ENCODE measurements at places on chromosomes 1 and 21.

DNA sequence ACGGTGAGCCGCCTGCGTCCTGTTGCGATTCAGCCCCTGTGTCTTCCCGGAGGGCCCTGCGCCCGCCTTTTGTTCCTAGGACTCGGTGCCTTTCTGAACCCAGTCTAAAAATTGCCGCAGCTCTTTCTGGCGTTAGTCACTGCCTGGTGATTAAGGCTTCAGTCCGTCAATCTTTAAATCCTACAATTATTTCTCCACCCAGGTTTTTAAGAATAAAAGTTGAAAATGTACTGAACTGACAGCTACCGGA, 16.2 kb upstream of the PDXK start:
- DNase-seq = no peak

DNA sequence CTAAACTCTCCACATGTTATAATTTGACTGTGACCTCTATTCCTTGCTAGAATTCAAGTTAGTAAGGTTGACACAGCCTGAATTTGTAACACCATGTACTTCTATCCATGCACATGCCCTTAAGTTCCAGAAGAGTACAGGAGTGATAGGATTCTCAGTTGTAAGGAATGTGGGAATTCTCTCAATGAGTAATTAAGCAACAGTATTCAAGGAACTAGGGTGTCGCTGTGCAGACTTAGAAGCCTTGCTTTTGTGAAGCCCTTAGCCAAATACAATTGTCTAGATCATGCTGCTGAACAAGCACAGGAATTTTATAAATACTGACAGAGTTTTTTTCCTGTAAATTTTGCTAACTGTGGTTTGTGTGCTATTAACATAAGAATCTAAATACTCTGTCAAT, 276.3 kb upstream of the PTBP2 start:
- no peak for DNase-seq

DNA sequence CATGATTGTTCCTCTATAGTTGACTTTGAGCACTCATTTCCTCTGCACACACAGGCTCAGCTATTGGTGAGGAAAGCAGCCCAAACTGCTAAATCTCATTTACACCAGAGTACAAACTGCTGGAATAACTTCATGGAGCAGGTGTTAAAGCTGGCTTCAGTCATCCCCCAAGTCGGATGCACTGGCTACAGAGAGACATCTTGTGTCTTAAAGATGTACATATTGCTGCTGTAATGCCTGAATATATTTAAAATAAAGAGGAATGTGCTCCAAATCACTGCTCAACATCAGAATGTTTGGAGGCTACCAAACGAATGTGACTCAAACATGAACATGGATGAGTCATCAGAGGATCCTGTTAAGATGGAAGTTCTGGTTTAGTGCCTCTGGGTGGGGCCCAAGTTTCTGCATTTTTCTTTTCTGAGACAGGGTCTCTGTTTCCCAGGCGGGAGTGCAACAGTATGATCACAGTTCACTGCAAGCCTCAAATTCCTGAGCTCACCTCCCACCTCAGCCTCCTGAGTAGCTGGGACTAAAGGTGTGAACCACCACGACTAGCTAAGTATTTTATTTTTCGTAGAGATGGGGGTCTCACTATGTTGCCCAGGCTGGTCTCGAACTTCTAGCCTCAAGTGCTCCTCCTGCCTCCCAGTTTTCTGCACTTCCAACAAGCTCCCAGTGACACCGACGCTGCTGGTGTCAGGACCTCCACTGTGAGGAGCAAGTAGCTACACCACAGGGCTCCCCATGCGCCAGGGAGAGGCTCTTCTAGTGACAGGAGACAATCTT, 79.0 kb upstream of the KRTAP19-8 start:
- DNase-seq = no peak

DNA sequence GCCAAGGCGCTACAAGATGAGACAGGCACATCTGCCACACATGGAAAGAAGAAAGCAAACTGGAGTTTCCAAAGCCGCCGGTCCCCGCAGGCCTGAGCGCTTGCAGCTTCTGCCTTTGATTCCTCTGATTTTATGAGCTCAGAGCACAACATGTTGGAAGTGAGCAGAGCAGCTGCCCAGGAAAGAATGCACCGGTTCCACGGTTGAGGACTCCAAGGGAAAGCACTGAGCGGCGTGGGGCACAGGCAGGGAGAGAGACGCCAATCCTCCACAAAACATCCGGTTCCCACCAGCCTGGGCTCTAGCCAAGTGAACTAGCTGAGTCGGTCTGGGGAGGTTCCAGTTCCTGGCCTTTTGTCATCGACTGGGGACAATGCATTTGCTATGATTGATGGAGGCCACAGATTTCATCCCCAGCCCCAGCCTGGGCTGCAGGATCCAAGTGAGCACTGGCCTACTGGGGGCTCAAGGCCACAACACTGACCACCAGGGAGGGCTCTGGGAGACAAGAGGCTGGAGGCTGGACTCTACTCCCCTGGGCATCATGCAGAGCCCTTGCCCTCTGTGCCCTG, 253.1 kb upstream of the IRF2BP2 start:
- DNase-seq = no peak

DNA sequence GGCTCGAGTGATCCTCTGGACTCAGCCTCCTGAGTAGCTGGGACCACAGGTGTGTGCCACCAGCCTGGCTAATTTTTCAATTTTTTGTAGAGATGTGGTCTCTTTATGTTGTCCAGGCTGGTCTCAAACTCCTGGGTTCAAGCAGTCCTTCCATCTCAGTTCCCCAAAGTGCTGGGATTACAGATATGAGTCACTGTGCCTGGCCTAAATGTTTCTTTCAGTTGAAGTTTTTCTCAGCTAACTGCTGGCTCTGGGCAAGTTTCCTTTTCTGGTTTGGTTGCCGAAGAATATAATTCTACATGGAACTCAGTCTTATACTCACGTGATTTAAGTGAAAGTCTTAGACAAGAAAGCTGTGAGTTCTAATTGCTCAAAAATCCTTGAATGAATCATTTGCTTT, 57.0 kb downstream of the SASS6 start:
- DNase-seq = no peak

- no peak for DNase-seq
Measured at GRCh38 chr1:21894034-21894881, 42.9 kb downstream of the HSPG2 start.

DNA sequence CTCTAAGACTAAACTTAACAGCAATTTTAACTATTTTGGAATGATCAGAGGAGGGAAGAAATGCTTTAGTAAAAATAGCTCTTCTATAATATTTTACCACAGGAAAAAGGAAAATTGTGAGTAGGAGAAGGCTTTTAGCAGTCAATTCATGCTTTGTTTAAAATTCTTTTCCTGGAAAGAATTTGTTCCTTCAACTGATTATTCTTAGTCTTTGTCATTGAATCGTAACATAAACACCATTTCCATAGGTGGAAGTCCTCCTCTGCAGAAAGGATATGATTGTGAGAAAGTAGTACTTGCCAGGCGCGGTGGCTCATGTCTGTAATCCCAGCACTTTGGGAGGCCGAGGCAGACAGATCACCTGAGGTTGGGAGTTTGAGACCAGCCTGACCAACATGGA, 11.9 kb upstream of the ACTA1 start:
- DNase-seq = no peak

DNA sequence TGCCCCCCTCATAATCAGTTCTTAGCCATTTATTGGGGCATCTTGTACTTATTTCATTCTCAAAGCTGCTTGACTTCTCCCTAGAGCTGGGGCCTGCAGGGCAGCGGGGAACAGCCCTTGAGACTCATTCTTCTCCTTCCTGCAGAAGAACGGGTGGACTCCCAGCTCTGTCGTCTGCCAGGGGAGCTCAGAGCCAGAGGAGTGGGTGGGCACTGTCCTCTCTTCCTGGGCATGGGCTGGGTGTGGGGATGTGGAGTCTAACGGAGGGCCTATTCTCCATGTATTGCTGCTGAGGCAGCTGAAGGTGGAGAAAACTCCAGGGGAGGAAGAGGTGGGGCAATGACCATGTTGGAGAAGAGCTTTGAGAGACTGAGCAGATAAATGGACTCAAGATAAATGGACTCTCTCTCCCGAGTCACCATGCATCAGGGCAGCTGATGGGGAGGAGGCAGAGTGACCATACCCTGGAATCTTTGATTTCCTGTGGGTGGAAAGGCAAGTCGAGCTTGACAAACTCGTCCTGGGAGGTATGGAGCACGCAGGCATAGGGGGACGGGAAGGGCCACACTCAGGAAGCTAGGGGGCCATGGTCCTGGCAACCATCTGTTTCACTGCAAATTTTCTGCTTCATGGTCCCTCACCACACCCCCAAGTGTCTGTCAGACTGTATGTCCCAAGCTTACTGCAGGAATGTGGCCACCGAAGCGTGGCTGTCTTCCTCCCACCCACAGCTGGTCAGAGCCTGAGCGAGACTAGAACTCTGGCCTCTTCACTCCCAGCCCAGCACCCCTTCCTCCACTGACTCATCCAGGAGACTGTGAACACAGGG, 56.9 kb upstream of the ATP2B4 start:
- no peak for DNase-seq

GRCh38 chr1:166302989-166303758, 136.4 kb upstream of the FAM78B start:
- no peak for DNase-seq

DNA sequence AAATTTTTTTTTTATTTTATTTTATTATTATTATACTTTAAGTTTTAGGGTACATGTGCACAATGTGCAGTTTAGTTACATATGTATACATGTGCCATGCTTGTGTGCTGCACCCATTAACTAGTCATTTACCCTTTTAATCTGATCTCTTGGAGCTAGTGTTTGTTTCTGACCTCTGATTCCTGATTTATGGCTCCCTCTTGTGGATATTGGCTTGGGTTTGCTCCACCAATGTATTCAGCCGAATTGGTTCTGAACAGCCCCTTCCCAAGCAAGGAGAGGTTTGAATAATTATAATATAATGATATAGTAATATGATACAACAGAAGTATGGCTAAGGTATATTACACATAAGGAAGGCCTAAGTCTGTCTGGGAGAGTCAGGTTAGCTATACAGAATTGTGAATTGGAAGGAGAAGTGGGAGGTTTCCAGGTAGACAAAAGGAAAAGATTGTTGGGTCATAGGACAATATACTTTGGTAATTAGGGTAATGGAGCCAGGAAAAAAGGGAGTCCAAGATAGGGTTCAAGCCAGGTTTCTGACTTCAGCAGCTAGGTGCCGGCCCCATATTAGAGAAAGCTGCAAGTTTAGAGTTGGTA, 53.1 kb upstream of the HMCN1 start:
- no peak for DNase-seq

- DNase-seq = no peak
Measured at GRCh38 chr1:23763041-23763577, 15.1 kb upstream of the PITHD1 start.

GRCh38 chr1:19734472-19734999, 65.2 kb downstream of the TMCO4 start:
- no peak for DNase-seq

GRCh38 chr1:93659822-93660503, 21.7 kb downstream of the BCAR3 start:
- no peak for DNase-seq

DNA sequence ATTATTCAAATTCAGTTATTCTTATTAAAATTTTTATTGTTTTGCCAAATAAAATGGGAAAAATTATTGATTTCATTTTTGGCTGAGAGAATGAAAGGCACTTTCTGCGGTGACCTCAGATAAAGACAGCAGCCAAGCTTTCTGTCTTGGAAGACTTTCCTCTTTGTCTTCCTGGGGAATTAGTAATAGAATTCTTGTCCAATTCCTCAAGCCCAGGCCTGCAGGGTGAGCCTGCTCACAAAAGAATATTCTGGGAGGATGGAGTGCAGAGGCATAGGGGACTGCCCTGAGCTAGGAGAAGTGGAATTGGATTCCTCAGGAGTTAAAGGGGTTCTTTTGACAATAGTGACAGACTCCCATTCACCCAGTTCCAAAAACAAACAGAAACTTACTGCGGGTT, 614.5 kb upstream of the ADGRL2 start:
- no peak for DNase-seq

Data from stimulated activated CD4-positive, alpha-beta T cell treated with anti-CD3 and anti-CD28 coated beads, Interleukin-4, amount 100 ng/mL, for 4 hours (primary cell).